Lung (tissue), 17 donors: ENCODE measurements at places on chromosomes 1 and 21.

DNA sequence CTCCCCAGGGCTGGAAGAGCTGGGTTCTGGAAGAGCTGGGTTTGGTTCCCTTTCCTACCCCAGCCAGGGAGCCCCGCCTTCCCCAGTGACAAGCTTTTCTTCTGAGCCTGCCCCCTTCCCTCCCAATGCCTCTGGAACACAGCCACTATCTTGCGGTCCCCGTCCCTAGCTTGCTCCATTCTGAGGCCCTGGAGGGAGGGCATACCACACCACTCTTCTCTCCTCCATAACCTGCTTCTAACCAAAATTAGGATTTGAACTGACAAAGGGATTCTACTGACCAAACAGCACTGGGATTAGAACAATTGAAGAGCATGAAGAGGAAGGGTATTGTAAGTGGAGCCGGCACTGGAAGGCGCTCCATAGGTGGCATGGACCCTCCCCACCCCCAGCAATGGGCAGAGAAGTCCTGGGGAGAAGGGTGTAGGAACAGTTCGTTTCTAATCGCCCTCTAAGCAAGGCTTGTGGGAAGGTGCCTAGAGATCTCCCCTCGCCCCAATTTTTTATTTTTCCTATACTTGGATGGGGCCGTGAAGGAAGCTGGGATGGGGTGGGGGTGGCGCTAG is 690 bp downstream of the C1orf216 start:
- peak; percentile 75 for DNase-seq

DNA sequence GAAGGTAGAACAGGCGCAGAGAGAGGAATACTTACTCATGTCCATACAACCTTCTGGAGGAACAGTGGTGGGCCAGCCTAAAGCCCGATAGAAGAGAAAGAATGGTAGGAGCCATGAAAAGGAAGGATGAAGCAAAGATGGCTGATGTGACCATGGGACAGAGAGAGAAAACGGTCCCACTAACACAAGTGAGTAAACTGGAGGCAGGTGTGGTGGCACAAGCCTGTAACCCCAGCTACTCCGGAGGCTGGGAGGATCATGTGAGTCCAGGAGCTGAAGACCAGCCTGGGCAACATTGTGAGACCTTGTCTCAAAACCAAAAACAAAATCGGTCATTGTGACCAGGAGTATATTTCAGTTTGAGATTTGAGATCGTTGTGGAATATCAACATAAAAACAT is 49.4 kb downstream of the C1orf198 start:
- DNase-seq: no peak

DNA sequence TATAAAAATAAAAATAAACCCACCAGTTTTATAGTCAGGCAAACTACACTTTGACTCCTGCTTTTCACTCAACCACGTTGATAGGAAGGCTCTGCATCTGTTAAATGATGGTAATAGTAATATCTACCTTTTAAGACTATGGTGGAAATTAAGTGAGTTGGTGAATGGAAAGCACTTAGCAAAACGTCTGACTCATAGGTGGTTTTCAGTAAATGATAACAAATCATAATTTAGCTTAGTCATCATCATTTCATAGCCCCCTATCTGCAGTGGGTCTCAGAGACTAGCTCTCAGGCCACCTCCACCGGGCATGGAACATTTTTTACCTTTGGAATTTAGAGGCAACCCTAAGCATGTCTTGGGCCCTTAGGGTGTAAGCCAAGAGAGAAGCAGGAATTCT is 160.0 kb downstream of the PDE4B start:
- no peak for DNase-seq

DNA sequence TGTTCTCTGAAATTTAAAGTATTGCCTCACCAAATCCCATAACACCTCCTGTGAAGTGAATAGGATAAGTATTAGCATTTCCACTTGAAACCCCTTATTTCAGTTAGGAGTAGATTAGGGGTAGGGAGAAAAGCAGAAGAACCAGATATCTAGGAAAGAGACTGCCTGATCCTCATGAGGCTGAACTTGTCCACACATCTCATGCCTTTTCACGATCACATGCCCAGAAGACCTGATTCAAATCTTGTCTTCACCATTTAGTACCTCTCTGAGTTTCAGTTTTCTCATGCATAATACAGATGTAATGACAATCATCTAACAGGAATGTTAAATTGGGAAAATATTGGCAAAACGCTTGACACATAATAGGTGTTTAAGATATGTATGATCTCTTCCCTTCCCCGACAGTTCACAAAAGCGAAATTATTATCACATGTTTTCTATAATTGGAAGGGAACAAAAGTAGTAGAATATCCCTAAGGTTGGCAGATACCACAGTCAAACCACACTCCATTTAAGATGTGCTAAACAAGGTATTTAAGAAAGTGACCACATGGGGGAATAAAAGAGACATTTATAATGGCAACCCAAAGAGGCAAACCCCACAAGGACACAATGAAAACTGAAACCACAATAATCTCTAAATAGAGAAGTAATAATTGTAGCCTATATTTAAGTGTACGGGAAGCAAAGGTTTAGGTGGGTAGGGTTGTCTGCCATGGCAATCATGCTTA is 25.2 kb downstream of the GFI1 start:
- DNase-seq: no peak

DNA sequence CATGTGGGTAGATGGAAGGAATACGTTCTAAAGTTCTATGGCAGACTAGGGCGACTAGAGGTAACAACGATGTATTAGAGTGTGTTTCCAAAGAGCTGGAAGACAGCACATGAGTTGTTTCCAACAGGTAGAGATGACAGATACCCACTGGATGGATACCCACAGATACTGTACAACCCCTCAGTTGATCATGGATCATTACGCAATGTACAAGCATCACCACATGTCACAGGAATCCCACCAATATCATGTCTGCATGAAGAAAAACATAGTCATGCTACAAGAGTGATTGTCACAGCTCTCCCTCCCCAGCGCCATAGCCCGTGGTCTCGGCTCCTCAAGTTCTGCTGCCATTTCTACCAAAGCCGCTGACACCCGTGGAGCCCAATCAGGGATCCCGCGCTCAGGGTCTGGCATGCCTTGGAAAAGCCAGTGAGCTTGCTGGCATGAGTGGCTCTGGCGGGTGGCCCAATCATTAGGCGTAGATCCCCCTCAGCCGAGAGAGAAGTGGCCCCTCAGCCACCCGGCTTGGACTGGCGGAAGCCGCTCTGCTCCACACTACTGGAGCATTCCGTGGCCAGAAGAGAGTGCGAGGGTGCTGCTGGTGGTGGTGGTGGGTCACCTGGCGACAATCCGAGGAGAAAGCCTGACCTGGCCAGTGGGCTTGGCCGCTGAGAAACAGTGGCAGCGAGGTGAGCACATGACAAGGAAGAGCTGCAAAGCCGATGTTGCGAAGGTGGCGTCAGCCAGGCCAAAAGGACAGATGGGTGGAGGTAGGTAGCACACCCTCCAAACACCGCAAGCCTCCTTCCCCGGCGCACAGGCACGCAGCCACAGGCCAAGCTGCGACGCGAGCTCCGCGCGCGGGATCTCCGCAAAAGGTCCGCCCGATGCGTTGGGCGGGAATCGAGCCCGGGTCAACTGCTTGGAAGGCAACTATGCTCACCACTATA is 65.7 kb upstream of the FCGR2A start:
- DNase-seq: peak; percentile 12

- DNase-seq: no peak
Measured at GRCh38 chr1:68128820-68129219, 78.4 kb upstream of the DIRAS3 start.

DNA sequence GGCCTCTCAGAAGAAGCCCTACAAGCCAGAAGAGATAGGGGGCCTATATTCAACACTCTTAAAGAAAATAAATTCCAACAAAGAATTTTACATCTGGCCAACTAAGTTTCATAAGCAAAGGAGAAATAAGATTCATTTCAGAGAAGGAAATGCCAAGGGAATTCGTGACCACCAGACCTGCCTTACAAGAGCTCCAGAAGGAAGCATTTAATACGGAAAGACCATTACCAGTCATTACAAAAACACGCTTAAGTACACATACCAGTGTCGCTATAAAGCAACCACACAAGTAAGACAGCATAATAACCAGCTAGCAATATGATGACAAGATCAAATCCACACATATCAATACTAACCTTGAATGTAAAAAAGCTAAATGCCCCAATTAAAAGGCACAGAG is 704.9 kb upstream of the CHRM3 start:
- no peak for DNase-seq

GRCh38 chr1:58231204-58231603 is 315.3 kb downstream of the OMA1 start:
- no peak for DNase-seq

DNA sequence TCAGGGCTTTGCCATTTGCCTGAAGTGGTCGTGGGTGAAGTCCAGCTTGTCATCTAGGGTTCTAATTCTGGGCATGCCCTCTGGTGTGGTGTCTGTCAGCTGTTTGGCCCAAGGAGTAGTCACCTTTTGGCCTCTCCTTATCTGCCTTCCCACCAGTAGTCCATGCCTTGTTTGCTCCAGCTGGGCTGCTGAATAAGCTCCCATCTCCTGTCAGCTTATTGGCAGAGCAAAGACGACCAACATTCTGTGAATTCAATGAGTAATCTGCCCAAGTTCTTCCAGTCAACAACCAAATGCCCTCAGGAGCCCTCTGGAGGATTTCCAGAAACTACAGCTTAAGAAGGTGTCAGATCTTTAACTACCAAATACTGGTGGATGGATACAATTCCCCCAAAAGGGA is 7.0 kb downstream of the BCAN start:
- DNase-seq: peak; percentile 9

DNA sequence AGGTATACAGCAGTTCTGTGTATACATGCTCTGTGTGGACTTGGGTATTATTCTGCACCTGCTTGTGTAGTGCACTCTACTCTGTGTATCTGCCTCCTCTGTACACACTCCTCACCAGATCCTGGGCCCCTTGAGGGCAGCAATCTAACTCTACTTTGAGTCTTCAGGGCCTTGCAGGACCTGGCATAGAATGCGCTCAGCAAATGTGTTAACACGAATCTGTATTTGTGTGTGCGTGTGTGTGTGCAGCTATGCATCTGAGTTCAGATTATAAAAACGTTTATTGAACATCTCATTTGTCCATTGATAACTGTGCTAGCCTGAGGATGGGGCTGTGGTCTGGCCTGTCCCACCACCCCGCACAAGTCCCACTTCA is 3.9 kb upstream of the MEF2D start:
- DNase-seq: peak; percentile 54

DNA sequence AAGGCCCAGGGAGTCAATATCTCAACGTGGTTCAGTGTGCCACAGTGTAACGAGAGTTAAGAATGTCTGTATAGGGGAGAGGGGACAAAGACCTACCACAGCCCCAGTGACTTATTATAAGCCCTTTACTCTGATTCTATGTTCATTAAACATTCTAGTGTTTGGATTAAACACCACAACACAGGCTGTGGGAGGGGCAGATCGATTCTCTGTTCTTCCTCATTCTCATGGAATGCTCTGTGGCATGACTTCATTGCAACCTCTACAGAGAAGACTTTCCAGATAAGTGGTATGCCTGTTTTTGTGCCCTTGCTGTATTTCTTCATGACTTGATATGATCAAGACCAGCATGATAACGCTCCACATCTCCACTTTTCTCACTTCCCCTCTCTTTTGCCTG is 39.0 kb upstream of the CD5L start:
- no peak for DNase-seq

- no peak for DNase-seq
Measured at GRCh38 chr1:25554430-25554780, 11.0 kb downstream of the LDLRAP1 start.

DNA sequence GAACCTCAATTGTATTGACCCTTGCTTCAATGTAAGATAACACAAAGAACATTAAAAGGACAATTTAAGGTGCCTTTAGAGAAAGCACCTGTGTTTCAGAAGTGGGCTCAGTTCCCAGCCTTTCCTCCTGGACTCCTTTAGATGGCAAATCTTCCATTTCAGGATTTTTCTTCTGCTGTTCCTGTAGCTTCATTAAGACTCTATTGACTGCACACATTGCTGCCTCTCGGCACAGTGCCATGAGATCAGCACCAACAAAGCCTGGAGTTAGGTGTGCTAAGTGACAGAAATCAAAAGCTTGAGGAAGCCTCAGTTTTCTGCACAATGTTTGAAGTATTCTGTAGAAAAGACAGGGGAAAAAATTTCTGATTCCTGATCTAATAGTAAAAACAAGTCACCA is 40.6 kb downstream of the NVL start:
- DNase-seq: no peak

GRCh38 chr1:87231703-87232367 is 96.8 kb upstream of the LMO4 start:
- DNase-seq: no peak

DNA sequence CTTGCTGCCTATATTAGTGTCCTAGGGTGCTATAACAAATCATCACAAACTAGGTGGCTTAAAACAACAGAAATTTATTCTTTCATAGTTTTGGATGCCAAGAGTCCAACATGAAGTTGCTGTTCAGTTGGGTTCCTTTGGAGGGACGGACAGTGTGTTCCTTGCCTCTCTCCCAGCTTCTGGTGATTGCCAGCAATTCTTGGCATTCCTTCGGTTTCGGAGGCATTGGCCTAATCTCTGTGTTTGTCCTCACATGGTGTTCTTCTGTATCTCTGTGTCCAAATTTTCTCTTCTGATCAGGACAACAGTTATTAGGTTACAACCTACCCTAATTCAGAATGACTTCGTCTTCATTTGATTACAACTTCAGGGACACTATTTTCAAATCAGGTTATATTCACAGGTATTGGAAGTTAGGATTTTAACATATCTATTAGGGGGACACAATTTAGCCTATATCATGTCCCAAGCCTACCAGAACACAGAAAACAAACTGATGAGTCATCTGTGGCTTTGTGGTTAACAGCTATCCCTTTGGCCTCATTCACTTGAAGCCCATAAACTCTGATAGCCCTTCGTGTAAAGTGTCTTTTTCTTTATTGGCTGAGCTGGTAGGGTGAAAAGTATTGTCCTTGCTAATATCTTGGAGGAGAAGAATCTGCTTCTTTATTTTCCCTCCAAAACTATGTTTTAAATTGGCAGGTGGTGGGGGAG is 83.2 kb upstream of the PAPPA2 start:
- DNase-seq: no peak

DNA sequence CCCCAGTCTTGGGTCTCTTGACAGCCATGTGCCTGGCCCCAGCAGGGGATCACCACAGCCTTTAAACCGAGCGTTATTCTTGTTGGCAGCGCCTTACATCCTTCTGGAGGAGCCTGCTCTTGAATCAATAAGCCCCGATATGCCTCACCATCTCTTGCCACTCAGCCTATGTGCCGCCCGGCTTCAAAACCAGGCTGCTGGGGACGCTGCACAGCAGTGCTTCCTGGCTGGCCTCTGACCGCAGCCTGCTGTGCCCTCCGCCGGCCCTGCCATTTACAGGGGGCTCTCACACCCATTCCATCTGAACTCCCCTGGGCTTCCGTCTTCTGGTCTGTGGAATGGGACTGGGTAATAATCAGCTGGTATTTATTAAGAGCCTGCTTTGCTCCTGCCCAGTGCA is 3.0 kb upstream of the PEX10 start:
- no peak for DNase-seq
